Non-pigmented ciliary epithelial cell (primary cell): ENCODE measurements at places on chromosomes 6 and 20.

DNA sequence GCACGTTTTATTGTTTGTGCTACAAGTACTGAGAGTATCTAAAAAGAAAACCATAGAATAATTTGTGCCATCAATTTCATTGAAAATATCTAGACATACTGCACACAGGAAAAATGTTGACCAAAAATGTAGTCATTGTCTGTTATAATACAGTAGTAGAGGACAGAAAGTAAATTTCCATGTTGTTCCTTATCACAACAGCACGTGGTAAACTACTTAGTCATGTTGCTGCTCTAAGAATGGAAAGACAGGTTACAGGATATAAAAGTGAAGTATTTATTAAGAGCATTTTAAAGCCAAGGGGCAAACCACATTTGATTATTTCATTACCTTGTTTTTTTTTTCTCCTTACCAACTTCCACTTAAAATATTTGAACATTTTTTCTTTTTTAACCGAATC is 89.0 kb upstream of the CEP85L start:
- no peak for DNase-seq

DNA sequence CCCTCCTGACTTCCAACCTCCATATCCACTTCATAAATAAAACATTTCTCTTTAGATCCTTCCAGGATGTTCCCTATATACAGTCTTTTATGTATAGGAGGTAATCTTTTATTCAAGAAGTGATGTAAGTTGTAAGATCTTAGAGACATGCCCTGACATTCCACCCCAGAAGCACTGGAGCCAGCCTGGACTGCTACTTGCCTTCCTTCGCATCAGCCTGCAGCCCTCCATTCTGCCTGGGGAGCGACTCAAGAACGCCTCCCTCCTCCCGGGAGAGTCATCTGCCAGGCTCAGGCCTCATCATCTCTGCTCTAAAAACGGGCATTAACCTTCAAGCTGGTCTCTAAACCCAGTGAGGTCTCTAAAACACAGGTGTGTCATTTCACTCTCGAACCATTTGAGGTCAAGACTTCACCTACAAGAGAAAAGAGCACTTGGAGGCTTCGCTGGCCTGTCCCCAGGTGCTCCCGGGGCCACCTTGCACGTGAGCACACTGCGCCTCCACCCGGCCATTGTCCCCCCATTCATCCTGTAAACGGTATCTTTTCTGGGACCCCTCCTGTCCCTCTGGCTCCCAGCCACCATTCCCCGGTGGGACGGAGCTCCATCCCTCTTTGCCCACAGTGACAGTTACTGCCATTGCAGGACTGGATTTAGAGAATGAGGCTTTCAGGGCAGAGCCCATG is 107.5 kb upstream of the PDE10A start:
- DNase-seq = no peak

- no peak for DNase-seq
These were observed 17.5 kb downstream of the PPARD start for GRCh38 chr6:35359744-35360348.

DNA sequence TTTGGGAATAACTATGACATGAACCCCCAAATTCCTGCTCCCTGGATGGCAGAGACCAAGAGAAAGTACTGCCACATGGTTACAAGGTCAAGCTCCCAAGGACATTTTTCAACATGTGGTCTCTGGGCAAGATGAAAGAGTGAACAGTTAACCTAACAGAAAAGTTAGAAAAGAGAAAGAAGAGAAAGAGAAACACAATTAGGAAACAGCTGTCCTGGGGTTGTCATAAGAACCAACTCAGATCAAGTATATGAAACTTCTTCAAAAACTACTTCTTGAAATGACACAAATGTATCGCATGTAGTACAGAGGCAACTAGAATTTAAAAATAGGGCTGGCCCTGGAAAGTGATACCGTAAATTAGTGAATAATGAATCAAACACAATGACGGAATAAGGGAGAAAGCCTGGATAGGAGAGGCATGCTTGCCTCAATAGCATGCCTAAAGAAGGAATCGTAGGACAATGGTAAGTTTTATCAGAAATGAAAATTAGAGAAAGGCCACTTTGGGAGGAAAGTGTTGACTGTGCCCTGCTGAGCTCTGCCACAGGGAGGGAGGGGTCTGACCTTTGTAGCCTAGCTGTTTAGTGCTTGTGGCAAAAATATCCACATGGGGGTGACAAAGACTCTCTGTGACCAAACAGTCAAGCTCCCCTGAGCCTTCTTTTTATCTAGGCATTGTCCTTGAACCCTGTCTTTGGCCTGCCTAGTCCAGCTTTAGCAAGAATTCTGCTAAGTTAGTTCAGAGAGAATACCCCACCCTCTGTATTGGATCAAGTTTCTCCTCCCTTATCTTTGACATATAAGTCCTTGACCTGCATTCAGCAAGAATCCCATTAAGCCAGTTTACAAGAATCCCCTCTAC is 4.3 kb upstream of the DCBLD1 start:
- DNase-seq = no peak

GRCh38 chr6:23826572-23826971 is 299.4 kb upstream of the NRSN1 start:
- DNase-seq = no peak

GRCh38 chr20:22559711-22560318 is 24.6 kb downstream of the FOXA2 start:
- no peak for DNase-seq

DNA sequence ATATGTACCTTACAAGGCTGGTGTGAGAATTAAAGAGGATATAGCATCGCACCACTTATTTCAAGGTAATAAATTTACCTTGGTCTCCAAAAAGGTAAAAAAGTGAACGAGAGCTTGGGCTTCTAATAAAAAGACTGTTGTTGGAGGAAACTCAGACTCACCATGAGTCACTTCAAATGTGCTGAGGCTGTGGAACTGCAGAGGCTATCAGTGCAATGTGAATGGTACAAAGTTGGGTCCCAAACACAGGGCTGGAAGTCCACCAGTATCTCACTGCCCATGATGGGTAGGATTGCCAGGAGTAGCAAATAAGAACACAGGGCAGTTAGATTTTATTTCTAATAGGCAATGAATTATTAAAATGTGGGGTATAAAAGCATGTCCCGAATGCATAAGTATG is 200.6 kb downstream of the MAFB start:
- DNase-seq = no peak

- no peak for DNase-seq
These were observed 47.5 kb downstream of the CHMP4B start for GRCh38 chr20:33858666-33859065.

GRCh38 chr6:115908906-115909559 is 151.7 kb downstream of the FRK start:
- no peak for DNase-seq

DNA sequence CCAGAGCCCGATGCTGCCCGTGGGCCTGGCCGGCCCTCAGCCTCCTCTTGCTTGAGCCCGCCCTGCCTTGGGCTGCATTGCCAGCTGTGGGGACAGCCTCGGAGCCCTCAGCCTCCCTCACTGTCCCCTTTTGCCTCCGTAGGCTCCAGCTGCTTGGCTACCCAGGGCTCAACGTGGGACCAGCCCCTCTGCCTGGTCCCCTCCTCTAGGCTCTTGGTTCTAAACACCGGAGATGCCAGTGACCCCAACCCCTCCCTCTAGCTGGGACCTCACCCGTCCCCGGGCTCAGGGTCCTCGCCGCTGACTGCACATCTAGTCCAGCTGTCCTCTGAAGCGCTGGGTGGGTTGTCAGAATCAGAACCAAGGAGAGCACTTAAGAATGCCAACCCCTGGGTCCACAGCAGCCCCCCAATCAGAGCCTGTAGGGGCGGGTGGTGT is 345.2 kb downstream of the ZFAND3 start:
- no peak for DNase-seq

DNA sequence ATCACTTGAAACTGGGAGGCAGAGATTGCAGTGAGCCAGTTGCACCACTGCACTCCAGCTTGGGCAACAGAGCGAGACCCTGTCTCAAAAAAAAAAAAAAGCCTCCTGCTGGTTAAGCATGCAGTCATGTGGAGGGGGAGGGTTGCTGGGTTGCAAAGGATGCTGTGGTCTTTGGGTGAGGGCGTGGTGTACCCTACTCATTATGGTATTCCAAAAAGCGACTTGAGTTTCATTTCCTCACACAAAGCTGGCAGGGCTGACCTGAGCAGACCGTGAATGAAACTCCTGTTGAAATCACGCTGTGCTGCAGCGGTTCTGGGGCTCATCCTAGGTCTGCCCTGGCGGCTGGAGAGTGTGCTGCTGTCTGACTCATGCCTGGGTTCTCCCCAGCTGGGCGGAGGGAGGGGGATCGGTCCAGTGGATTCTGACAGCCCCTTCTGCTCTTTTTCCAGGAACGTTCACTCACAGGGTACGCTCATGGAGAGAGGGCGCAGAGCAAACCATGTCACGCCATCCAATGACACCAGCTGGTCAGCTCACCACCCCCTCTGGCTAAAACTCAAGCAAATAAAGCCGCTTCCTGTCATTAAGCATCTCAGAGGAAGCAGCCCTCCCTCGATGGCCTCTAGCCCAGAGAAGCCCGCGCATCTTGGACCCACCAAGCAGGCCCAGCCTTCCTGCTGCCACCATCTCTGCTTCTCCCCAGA is 166.2 kb downstream of the SCML4 start:
- DNase-seq = no peak

- DNase-seq = no peak
These were observed 6.2 kb downstream of the VEGFA start for GRCh38 chr6:43776115-43776798.
